ENCODE measurements at places on chromosomes 4 and X.

DNA sequence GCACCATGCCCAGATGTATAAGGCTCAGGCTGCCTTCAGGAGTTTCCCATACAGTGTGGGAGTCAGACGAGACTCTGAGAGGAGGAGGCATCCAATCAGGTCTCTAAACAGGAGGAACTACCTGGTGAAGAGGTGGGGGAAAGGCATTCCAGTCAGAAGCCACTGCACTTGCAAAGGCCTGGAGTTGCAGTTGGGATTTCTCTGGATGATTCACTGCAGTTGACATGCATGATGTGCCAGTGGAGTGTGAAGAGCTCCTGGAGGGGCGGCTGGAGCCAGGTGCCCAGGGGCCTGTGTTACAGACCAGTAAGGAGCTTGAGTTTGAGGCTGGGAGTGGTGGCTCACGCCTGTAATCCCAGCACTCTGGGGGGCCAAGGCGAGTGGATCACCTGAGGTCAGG is 339.1 kb downstream of the ARHGAP10 start:
- no peak for DNase-seq

DNA sequence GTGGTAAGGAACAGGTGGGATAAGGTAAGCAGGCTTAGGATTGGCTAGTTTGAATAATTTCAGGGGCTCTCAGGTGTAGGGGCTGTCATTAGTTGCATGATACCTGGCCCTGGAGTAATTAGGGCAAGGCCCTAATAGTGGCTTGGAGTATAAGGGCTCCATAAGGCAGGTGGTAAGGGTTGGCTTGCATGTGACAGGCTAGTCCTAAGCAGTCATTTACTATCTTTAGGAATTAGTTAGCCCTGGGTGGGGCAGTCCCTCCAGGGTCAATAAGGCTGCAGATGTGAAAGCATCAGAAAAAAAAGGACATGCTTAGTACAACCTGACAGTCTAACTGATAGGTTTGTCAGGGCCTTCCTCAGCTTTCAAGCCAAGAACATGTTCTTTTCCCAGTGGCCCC is 7.8 kb upstream of the TMPRSS11D start:
- no peak for DNase-seq

GRCh38 chrX:7314425-7314824 is 166.5 kb upstream of the PUDP start:
- DNase-seq, result no peak

- no peak for DNase-seq
Measured at GRCh38 chr4:118356731-118357130, 3.9 kb upstream of the PRSS12 start.

DNA sequence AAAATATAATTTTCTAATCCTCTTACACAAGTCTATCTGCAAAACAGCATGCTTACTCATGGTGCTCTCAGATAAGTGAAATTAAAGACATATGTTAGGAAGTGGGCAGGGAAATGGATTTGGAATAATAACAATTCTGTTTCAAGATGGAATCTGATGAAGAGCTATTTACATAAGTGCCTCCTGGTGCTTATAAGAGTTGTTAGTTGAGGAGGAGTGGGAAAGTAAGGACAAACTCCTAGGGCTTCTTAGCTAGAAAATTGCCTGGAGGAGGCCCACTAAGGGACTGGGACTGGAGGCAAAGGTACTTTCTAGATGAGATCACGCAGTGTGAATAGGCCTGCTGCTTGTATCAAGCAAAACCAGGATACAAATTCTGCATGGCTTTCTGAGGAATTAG is 939.8 kb downstream of the GLUD2 start:
- peak; percentile 42 for DNase-seq

DNA sequence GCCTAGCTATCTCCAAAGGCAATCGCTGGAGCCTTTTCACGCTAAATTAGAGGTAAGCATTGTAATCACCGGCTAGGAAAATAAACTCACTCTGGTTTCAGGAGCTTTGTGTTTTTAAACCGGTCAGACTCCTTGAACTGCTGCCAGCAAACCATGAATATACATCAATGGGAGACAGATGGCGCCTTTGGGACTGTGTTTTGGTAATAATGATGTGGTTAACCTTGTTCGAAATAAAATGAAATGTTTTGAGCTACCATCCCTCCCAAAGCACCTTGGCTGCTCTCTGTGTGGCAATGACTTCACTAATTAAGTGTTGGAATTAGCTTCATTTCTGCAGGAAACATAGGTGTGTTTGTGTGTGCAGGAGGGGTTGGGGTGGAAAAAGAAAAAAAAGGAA is 65.3 kb downstream of the CLNK start:
- no peak for DNase-seq

GRCh38 chr4:89657931-89658700 is 178.8 kb downstream of the SNCA start:
- DNase-seq, result peak; percentile 16

DNA sequence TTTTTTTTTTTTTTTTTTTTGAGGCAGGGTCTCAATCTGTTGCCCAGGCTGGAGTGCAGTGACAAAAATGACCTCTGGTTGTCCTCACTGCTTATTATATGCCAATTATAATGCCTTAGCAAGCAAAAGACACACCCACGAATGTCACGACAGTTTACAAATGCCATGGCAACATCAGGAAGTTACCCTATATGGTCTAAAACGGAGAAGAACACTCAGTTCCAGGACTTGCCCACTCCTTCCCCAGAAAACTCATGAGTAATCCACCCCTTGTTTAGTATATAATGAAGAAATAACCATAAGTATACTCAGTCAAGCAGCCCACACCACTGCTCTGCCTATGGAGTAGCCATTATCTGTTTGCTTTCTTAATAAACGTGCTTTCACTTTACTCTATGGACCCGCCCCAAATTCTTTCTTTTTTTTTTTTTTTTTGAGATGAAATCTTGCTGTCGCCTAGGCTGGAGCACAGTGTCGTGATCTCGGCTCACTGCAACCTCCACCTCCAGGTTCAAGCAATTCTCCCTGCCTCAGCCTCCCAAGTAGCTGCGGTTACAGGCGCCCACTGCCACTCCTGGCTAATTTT is 106.2 kb downstream of the SMIM20 start:
- DNase-seq, result no peak

DNA sequence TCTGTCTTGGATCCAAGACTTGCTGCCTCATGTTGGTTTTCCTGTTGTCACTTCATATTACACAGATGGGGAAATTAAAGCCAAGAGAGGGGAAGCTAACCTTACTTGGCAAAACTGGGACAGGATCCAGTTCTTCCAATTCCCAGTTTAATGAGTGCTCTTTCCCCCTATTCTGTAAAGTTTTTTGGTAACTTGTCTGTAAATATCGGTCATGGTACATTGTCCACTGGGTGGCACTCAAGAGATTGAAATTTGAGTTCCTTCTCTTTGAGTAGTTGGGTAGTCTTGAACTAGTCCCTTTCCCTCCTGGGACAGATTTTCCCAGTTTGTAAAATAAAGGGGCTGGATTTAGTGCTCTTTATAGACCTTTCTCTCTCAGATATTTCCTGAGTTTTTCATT is 12.4 kb upstream of the EOLA2 start:
- no peak for DNase-seq

GRCh38 chrX:103406256-103406655 is 29.9 kb downstream of the BEX3 start:
- DNase-seq, result no peak

- no peak for DNase-seq
Measured at GRCh38 chr4:101697266-101697665, 93.3 kb upstream of the BANK1 start.

DNA sequence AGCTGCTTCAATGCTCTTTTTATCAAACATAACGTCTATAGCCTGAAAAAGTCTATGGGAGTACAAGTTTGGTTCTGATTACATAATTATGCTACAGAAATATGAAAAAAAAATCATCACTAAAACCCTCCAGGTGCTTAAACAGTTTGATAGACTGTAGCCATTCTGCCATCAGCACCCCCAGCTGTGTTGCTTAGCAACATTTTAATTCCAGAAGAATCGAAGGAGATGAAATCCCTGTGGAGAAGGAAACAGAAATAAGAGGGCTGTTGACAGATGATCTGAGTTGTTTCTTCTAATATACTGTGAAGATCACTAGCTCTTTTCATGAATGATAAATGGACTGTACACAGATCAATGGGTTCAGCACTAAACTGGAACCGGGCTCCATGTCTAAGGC is 402.8 kb downstream of the AFF2 start:
- no peak for DNase-seq

GRCh38 chrX:109934434-109934833 is 68.5 kb upstream of the TMEM164 start:
- DNase-seq, result no peak

DNA sequence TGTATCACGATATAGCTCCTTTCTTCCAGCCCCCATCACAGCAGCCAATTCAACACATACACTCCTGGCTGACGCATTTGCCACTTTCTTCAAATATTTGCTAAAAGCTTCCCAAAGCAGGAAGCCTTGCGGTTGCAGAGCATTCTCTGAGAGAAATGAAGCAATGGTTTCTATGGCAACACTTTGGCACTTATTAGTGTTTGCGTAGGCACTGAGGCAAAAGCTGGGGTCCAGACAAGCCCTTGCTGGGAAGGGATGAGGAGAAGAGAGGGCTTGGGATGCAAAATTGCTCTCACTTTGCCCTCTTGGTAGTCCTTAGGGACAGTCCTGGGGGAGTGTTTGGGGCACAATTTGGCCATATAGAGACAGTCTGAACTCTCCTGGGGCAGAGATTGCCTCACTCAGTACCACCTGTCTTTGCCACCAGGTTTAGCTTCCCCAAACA is 55.0 kb upstream of the PAK3 start:
- peak; percentile 86 for DNase-seq

GRCh38 chrX:96170626-96171025 is 514.0 kb upstream of the DIAPH2 start:
- no peak for DNase-seq

DNA sequence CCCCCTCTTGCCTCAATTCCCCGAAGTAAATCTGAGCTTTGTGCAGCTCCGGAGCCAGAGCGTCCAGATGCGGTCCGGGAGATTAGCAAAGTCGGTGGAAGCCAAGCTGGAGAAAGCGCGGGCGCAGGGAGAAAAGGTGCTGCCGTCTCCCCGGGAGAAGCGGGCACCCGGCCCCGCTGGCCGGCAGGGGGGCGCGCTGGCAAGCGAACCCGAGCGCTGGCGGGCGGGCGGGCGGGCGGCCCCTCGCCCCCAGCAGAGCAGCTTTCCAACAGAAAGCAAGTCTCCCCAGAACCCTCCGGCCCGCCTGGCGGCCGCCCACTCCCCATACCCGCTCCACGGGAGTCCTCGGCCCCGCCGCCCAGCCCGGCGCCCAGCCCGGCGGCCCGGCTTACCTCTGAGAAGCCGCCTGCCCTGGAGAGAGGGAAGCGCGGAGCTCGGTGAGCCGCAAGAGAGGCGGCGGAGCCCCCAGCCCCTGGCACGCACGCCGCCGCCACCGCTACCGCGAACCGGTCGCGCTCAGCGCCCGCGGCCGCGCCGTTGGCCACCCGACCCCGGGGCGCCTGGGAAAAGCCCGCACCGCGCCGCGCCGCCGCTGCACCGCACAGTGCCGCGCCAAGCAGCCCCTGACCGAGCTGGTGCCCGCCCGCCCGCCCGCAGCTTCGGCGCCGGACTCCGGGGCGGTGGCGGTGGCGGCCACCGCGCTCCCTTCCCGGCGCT is 529 bp upstream of the CITED1 start:
- no peak for DNase-seq

DNA sequence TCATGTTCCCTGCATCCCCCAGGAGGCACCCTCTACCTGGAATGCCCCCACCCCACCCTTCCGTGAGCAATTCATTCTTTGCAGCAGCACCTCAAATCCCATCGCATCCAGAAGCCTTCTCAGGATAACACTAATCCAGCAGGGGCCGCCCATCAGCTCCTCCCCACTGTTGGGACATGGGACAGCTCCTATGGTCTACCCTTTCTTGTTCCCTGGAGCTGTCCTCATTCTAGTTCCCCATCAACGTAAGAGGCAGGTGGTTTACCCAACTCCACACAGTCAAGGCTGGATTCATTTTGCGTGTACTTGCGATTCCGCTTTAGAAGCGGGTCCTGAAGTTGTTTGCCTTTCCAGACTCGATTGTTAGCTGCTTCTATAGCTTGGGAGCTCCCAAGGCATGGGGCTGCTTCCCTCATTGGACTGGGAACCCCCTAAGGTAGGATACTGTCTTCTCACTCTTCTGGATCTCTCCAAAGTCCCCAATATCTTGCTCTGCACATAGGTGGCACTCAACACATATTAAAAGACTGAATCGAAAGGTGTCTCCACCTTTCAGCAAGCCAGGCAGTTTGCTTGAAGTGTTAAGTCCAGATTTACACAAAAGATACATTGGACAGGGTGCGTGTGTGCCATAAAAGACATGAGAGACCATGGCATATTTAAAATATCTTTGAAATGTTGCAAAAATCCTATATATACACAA is 942 bp upstream of the APLN start:
- DNase-seq, result no peak

DNA sequence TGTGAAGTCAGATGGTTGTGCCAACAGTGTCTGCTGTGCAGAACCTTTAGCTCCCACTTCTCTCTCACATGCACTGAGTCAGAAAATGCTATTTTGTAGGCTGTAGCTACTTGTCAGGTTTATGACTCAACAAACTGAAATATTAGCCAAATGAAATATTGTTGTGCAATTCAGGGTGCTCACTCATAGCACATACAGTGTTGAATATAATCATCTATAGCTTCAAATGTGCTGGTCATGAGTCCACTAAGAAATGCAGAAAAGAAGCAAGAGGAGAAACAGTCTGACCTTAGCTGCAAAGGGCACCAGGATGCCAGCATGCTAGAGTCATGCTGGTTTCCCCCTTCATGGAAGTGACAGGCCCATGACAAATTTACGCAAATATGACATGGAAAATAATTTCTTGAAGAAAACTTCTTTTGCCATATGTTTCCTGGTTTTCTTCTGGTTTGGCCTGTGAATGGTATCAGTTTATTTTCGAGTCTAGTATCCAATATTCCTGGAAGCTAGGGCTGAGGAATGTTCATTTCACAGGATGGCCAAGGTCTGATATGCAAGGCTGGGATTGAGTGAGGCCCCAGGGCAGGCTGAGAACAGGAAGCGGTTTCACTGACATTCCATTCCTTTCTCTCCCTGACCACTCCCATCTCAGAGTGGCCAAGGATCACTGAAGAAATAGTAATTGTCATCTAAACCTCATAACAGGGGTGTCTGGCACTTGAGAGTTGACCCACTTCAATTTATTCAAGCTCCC is 10.3 kb upstream of the CXCL2 start:
- DNase-seq, result no peak

DNA sequence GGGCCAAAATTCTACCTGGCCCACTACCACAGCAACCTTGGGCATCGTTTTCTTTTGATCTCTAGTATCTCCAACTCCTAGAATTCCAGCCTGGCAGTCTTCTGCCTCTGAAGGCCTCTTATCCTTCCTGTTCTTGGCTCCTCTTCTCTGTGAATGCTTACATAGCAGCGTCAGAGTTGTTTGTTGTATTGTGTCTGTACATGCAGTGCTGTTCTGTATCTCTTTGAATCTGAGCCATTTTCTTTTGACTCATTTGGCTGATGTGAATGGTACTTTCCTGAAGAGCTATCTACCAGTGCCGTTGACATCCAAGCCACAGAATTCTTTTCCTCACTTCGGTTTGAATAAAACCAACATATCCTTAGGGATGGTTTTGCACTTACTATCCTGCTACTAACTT is 79.2 kb downstream of the TMEM164 start:
- DNase-seq, result no peak

DNA sequence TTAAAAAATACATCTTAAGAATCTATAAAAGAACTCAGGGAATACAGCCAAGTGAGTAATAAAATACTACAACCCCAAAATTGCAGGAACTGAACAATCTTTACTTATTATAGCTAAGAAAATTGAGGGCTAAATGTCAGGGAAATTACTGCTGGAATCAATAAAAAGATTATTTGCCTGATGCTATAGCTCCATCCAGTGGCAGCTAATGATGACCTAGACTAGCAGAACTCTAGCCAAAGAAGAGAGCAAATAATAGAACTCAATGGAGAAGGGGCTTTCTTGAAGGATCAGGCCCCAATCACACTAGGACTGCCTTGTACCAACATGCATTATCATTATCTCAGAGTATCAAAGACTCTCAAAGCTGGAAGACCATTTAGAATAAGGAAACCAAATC is 85.0 kb upstream of the FAM241A start:
- DNase-seq, result no peak
